Type B pancreatic cell (in vitro differentiated cells): ENCODE measurements at places on chromosomes 4 and X. TPM values are rescaled to one million over a fixed set of nuclear protein-coding genes. Genes with fewer than 3 reads are reported as not detected.

DNA sequence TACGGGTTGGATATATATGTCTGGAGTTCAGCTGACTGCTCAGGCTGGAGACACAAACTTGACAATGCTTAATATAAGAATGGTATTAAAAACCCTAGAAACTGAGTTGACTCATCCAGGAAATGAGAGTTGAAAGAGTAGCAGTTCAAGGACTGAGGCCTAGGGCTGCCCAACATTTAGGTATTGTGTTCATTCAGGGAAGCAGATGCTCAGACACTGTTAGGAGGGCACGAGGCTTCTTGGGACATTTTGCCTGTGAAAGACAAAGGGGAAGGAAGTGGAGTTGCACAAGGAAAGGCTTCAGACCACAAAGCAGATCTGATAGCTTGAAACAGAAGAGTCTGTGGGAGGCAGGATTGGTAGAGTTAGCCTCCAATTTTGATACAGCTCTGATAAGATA is 52.0 kb upstream of the HS3ST1 start:
- DNase-seq, result no peak

GRCh38 chr4:105257817-105258495 is 111.3 kb downstream of the TET2 start:
- no peak for DNase-seq

DNA sequence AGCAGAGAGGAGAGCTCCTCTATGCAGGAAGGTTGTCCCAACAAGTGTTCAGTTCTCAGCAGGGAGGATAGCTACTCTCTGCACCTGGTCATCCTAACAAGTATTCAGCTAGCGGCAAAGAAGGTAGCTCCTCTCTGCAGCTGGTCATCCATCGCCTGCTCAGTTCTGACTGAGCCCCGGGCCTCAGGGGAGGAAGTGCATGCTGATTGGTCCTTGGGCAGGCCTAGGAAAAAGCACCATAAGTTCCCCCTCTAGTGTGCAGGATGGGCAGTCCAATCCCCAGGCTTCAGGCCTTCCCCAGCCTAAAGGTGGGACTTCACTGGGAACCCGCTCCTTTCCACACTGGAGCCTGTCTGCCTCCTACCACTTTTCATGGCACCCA is 4.4 kb upstream of the FBXW7 start:
- DNase-seq, result no peak

The RASSF6 gene
- 5.3 and 11.8 TPM in 2 replicates for total RNA-seq

The SPANXN4 gene
- not detected in 2 replicates for total RNA-seq

The CCDC160 gene
- 0.55 and 1.8 TPM in 2 replicates for total RNA-seq

The AADAT gene
- total RNA-seq, result 14.3 and 27.1 TPM in 2 replicates
